ENCODE measurements at places on chromosomes 16 and 17. TPM values are rescaled to one million over a fixed set of nuclear protein-coding genes. Genes with fewer than 3 reads are reported as not detected.

- no peak overlapping the region for H3K4me3 ChIP-seq
- no peak for DNase-seq
- no peaks in the 10 kb centered on the region for H3K36me3 ChIP-seq
- H3K4me1 ChIP-seq, result no peaks in the 10 kb centered on the region
- no peaks in the 10 kb centered on the region for H3K27me3 ChIP-seq
Observed at GRCh38 chr17:9987779-9988585, 82.9 kb upstream of the RCVRN start.

GRCh38 chr16:12201866-12202265 lies 225.3 kb downstream of the SNX29 start:
- no peaks in the 10 kb centered on the region for H3K36me3 ChIP-seq
- H3K27me3 ChIP-seq, result no peaks in the 10 kb centered on the region
- H3K4me1 ChIP-seq, result no peaks in the 10 kb centered on the region
- H3K4me3 ChIP-seq, result no peak overlapping the region
- H3K27ac ChIP-seq, result no peak overlapping the region

GRCh38 chr17:37065486-37066321 lies 117.0 kb downstream of the AATF start:
- H3K27me3 ChIP-seq, result peaks cover 23% of the 10 kb centered on the region
- no peak overlapping the region for H3K27ac ChIP-seq

GRCh38 chr17:77409282-77410161 lies 268.8 kb downstream of the SEC14L1 start:
- no peak for DNase-seq
- H3K27ac ChIP-seq, result peak overlapping the region; percentile 62
- H3K36me3 ChIP-seq, result peaks cover 60% of the 10 kb centered on the region
- peak overlapping the region; percentile 33 for H3K4me3 ChIP-seq
- no peaks in the 10 kb centered on the region for H3K27me3 ChIP-seq
- H3K4me1 ChIP-seq, result peaks cover 62% of the 10 kb centered on the region

GRCh38 chr17:58231641-58232040 lies 6.7 kb upstream of the LPO start:
- H3K27me3 ChIP-seq, result peaks cover 44% of the 10 kb centered on the region
- no peak overlapping the region for H3K27ac ChIP-seq
- no peak for DNase-seq
- no peak overlapping the region for H3K4me3 ChIP-seq
- H3K36me3 ChIP-seq, result no peaks in the 10 kb centered on the region

DNA sequence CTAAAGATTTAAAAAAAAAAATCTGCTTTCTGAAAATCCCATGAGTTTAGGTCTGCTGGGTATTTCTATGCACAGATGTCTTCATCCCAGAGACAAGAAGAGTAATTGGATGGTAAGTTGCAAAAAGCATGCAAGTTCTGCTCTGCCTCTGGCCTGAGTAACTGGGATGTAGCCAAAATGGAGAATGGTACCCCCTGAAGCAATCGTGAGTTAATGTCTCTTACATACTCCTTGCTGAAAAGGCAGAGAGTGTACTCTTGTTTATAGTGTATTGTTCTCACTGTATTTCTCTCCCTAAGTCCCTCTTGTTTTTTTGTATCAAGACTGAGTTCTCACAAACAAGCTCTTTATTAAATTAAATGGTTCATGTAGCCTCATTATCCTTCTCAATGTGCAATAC lies 259.0 kb downstream of the IRX3 start:
- H3K4me3 ChIP-seq, result no peak overlapping the region
- H3K4me1 ChIP-seq, result no peaks in the 10 kb centered on the region
- no peaks in the 10 kb centered on the region for H3K27me3 ChIP-seq
- no peak for DNase-seq
- peaks cover 3% of the 10 kb centered on the region for H3K36me3 ChIP-seq

GRCh38 chr17:68314916-68315535 lies 23.7 kb downstream of the ARSG start:
- no peaks in the 10 kb centered on the region for H3K27me3 ChIP-seq
- H3K4me1 ChIP-seq, result peaks cover 45% of the 10 kb centered on the region
- peaks cover 11% of the 10 kb centered on the region for H3K36me3 ChIP-seq
- no peak overlapping the region for H3K4me3 ChIP-seq
- H3K27ac ChIP-seq, result no peak overlapping the region

DNA sequence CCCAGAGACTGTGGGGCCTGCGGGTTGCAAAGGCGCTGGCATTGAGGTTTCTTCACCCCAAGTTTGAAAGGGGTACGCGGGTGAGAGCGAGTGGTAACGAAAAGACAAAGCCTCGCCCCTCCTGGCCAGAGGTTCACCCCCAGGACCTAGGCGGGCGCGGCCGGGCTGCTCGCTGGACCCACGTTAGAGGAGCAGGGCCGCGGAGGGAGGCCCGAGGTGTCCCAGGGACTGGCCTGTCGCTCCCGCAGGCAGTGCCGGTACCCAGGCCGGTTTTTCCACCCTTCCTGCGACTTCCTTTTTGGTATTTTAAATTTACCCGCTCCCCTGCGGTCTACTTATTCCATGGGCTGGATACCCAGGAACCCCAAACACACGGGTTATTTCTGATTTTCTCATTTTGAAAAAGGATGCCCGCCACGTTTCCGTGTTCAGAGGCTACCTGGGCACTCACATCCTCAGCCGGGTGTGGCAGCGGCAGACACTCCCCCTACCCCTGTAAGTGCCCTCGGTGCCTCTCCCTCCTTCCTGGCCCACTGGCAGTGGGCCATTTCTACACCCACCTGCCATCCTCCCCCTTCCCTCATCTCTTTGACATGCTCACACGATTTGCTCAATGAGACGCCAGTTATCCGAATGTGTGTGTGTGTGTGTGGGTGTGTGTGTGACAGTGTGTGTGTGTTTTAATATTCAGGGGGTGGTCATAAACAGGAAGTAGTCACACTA lies 1.6 kb upstream of the FOXL1 start:
- no peak overlapping the region for H3K27ac ChIP-seq
- H3K36me3 ChIP-seq, result no peaks in the 10 kb centered on the region
- no peak for DNase-seq
- H3K27me3 ChIP-seq, result peaks cover 64% of the 10 kb centered on the region

- no peak for DNase-seq
- no peak overlapping the region for H3K4me3 ChIP-seq
- H3K36me3 ChIP-seq, result no peaks in the 10 kb centered on the region
- no peaks in the 10 kb centered on the region for H3K4me1 ChIP-seq
Observed at GRCh38 chr17:31738996-31739699, 119.9 kb downstream of the COPRS start.

- peaks cover 32% of the 10 kb centered on the region for H3K27me3 ChIP-seq
- H3K27ac ChIP-seq, result no peak overlapping the region
- H3K36me3 ChIP-seq, result no peaks in the 10 kb centered on the region
- DNase-seq, result no peak
Observed at GRCh38 chr16:67387479-67388079, 5.7 kb downstream of the TPPP3 start.

- H3K27me3 ChIP-seq, result no peaks in the 10 kb centered on the region
- H3K4me3 ChIP-seq, result no peak overlapping the region
- DNase-seq, result no peak
- H3K36me3 ChIP-seq, result no peaks in the 10 kb centered on the region
Observed at GRCh38 chr16:51854401-51854951, 692.5 kb downstream of the TOX3 start.

- H3K4me3 ChIP-seq, result no peak overlapping the region
- H3K27me3 ChIP-seq, result peaks cover 52% of the 10 kb centered on the region
- no peak for DNase-seq
- peaks cover 2% of the 10 kb centered on the region for H3K4me1 ChIP-seq
Observed at GRCh38 chr16:68646953-68647659, 2.0 kb downstream of the CDH3 start.

GRCh38 chr16:67086822-67087221 lies 22.9 kb upstream of the PHAF1 start:
- no peak for DNase-seq
- peaks cover 13% of the 10 kb centered on the region for H3K4me1 ChIP-seq
- H3K36me3 ChIP-seq, result peaks cover 41% of the 10 kb centered on the region
- H3K4me3 ChIP-seq, result no peak overlapping the region
- no peaks in the 10 kb centered on the region for H3K27me3 ChIP-seq
- peak overlapping the region; percentile 1 for H3K27ac ChIP-seq

DNA sequence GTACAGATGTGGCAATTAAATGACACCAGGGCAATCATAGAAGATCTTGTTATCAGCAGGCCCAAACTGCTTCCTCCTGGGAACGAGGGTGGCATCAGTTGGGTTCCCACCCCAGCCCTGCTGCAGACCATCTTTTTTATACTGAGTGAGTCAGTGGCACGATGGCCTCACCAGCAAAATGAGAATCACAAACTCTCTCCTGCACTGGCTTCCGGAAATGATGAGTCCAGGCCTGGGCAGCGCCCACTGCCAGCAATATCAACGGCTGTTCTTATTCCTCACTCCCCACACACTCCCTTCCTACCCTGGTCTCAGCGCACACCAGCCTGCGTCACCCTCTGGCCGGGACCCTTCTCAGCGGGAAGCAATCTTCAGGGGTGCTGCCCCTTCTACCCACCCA lies 340.3 kb downstream of the FOXL1 start:
- H3K36me3 ChIP-seq, result no peaks in the 10 kb centered on the region
- peaks cover 5% of the 10 kb centered on the region for H3K27me3 ChIP-seq
- no peak overlapping the region for H3K27ac ChIP-seq
- H3K4me3 ChIP-seq, result no peak overlapping the region
- DNase-seq, result no peak

- no peak overlapping the region for H3K4me3 ChIP-seq
- no peak overlapping the region for H3K27ac ChIP-seq
- H3K27me3 ChIP-seq, result peaks cover 3% of the 10 kb centered on the region
- H3K36me3 ChIP-seq, result no peaks in the 10 kb centered on the region
- H3K4me1 ChIP-seq, result no peaks in the 10 kb centered on the region
Observed at GRCh38 chr17:41003926-41004325, 4.2 kb upstream of the KRTAP3-2 start.

DNA sequence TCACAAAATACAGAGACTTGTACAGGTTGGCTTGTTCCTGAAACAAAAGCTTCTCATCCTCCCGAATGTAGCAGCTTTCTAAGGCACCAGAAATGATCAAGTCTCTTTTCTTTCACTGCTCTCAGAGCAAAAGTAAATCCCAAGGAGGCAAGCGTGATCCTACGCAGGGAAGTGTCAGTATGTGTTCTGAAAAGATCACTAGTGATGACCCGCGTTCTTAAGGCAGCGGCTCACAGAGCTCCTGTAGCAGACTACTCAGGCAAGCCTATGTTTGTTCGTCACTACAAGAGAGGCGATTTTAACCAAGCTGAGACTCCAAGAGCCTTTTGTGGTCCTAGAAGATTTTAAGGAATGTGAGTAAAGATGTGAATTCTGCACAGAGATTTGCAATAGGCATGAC lies 34.5 kb downstream of the WIPI1 start:
- peaks cover 47% of the 10 kb centered on the region for H3K36me3 ChIP-seq
- no peaks in the 10 kb centered on the region for H3K4me1 ChIP-seq
- no peaks in the 10 kb centered on the region for H3K27me3 ChIP-seq
- DNase-seq, result no peak
- no peak overlapping the region for H3K4me3 ChIP-seq
- no peak overlapping the region for H3K27ac ChIP-seq

DNA sequence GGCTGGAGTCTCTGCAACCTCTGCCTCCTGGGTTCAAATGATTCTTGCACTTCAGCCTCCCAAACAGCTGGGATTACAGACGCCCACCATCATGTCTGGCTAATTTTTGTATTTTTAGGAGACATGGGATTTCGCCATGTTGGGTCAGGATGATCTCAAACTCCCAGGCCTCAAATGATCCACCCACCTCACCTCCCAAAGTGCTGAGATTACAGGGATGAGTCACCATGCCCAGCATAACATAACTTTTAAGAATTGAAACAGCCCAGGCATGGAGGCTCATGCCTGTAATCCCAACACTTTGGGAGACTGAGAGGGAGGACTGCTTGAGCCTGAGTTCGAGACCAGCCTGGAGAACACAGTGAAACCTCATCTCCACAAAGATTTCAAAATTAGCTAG lies 2.5 kb downstream of the RSL1D1 start:
- H3K27me3 ChIP-seq, result no peaks in the 10 kb centered on the region
- H3K27ac ChIP-seq, result peak overlapping the region; percentile 49
- H3K4me1 ChIP-seq, result peaks cover 18% of the 10 kb centered on the region

DNA sequence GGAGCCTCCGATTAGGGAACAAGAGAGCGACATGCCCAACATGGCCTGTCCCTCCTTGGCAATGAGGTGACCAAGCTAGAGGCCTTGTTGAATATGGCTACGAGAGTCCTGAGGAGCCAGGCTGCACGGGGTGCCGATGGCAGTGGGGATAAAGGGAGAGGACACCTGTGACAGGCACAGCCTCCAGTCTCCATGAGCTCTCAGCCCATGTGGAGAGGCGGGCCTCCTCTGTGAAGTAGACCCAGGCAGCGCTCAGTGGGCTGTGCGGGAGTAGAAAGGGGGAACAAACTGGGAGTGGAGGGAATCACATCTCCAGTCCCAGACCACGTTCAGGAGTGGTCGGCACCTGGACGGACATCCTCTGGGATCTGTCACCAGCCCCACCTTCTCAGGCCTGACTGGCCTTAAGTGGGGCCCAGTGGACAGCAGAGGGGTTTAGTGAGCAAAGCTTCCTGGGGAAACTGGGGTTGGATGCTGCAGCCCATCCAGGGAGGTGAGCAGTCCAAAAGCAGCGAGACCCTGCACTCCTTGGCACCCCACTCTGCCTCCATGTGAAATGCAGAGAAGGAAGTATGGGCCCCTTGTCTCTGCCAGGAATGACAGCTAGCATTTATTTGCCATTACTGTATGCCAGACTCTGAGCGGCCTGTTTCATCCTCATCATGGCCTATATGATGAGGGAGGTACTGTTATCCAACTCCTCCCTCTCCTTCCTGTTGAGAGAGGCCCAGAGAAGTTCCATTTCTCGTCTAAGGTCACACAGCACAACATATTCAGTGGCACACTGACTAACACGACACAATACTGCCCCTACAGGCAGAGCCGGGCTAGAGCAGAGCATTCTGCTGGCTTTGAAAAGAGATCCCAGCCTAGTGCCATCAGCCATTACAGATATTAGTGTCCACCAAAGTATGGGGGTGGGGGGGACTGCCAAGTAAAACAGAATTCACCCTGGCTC lies 4.5 kb upstream of the TMEM92 start:
- H3K36me3 ChIP-seq, result no peaks in the 10 kb centered on the region
- H3K27me3 ChIP-seq, result peaks cover 2% of the 10 kb centered on the region
- no peak overlapping the region for H3K4me3 ChIP-seq

CALB2 gene
- not detected for total RNA-seq

NOL3 gene
- 27.3 TPM for total RNA-seq

KRT9 gene
- not detected for total RNA-seq

PPM1E gene
- 0.05 TPM for total RNA-seq

PRAC2 gene
- not detected for total RNA-seq

TSPAN10 gene
- 0.30 TPM for total RNA-seq

Measured in activated T-helper 2 cell treated with anti-CD3 and anti-CD28 coated beads, Interferon-gamma antibody, Interleukin-2, Interleukin-4, amounts not matched to agents 10 μg/mL and 5 μg/mL and 100 μg/mL, durations not matched to agents 14 hours and 24 hours and 36 hours (primary cell).